ENCODE measurements at places on chromosomes 2 and 18.

DNA sequence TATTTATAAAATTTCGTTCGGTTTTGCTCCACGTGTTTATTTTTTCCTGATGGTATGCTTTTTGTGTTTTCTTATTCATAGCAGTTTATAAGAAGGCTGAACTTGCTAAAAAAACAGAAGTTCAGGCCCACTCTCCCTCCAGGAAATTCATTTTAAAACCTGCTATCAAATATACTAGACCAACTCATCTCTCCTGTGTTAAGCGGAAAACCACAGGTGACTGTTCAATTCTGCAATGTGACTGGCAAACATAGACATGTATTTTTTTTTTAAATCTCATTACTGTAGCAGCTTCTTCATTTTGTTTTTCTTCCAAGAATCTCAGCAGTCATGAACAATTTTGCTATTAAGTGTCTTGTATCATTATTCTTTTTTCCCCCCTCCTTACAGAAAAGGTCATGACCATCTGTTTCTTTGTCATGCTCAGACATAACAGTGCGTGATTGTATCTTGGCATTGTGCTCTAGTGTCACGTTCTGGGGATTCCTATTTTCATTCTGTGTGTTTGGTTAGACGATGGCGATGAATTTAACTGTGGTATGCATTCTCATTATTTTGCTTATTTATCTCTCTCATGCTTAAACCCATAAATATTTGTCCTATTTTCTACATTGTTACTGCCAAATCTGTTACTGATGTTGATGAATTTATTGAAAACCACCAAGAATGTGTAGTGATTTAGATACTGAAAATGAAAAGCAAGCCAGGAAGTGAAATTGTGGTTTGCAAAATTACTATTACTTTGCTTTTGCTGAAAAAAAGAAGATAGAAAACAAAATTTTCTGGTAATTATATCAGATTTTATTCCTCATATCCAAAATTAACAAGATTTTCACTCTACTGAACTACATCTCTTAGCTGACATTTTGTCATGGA is 74.6 kb upstream of the UNC80 start:
- no peak for DNase-seq

DNA sequence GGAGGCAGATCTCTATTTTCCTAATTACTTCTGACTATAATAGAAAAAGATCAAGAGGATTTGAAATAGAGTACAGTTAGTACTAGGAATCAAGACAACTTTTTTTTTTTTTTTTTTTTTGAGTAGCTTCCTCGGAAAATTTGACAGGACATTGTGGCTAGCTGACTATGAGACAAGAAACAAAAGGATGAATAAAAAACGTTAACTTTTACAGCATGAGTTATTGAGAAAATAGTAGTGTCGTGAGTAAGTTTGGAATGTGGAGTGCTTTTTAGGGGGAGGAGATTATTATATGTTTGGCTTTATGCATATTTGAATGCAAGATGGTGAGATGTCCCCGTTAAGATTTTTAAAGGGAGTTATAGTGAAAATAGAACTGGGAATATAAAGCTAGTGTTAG is 27.7 kb upstream of the CPS1 start:
- no peak for DNase-seq

GRCh38 chr2:57809230-57809629 is 237.4 kb upstream of the VRK2 start:
- DNase-seq, result no peak

GRCh38 chr2:111984213-111984604 is 70.9 kb upstream of the TMEM87B start:
- no peak for DNase-seq

- peak; percentile 34 for DNase-seq
Measured at GRCh38 chr18:31977270-31977872, 34.4 kb upstream of the TRAPPC8 start.

- no peak for DNase-seq
Measured at GRCh38 chr2:63012541-63012940, 38.1 kb upstream of the OTX1 start.

DNA sequence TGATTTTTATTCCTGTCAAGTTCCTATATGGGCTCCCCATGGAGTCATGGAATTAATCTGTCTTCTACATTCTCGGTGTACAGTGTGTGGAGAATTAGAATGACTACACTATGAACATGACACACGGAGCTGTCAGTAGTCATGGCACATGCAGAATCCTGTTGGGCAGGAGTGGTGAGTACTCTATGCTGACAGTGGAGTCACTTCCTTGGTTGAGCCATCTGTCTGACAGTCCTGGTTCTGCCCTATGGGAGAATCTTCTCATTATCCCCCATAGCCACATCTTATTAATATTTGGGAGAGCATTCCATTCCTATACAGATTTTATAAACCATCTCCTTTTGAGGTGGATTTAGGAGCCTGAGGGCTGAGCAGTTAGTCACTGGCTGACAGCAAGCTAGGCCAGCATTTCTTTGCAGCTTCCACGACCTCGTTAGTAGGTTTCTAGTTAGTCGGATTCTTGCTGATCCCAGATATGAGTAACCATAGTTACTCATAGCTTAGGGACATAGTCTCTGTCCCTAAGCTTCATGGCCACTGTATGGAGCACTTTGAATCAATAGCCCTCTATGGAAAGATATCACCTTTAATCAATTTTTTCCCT is 90.6 kb downstream of the MDH1 start:
- no peak for DNase-seq

DNA sequence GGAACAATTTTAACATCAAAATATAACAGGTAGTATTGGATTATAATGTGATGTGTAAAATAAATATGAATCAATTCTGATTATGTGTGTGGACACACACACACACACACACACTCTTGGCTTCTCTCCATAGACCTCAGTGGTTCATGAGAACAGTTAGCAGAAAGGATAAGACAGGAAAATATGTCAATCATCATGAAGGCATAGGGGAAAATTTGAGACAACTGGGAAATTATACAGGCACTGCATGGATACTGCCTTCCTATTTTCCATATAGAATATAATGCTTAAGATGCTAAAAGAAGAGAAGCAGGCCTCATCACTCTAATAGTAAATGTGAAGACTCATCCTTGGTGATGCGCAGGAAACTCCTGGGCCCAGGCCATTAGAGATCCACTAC is 884.5 kb downstream of the SUCLG1 start:
- no peak for DNase-seq

- DNase-seq, result no peak
Measured at GRCh38 chr2:203237346-203238238, 1.2 kb upstream of the CYP20A1 start.

DNA sequence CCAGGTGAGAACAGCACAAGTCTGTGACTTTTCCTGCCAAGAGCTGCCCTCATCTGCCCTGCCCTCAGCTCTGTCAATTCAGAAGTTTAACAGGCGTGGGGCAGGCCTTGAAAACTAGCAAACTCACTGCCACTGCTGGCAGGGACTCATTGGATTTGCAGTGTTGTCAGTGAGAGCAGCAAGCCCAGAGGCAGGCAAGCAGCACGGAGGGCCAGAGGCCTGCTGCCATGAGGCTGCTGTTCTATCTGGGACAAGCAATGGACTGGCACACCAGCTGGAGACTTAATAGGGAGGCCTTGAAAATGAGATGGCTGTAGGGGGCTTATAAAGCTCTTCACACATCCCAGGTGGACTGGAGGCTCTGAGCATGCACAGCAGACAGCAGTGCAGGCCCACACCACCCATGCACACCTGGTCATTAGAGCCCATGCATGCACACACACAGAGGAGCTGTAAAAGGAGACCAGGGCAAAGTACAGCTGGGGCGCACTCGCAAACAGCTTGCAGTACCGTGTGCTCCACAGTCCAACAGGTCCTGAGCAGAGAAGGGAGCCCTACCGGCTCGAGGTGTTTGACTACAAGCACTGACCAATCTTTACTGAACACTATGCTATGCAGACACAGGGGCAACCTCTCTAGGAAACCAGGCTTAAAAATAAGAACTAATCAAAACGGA is 28.7 kb downstream of the MGAT4A start:
- DNase-seq, result no peak

DNA sequence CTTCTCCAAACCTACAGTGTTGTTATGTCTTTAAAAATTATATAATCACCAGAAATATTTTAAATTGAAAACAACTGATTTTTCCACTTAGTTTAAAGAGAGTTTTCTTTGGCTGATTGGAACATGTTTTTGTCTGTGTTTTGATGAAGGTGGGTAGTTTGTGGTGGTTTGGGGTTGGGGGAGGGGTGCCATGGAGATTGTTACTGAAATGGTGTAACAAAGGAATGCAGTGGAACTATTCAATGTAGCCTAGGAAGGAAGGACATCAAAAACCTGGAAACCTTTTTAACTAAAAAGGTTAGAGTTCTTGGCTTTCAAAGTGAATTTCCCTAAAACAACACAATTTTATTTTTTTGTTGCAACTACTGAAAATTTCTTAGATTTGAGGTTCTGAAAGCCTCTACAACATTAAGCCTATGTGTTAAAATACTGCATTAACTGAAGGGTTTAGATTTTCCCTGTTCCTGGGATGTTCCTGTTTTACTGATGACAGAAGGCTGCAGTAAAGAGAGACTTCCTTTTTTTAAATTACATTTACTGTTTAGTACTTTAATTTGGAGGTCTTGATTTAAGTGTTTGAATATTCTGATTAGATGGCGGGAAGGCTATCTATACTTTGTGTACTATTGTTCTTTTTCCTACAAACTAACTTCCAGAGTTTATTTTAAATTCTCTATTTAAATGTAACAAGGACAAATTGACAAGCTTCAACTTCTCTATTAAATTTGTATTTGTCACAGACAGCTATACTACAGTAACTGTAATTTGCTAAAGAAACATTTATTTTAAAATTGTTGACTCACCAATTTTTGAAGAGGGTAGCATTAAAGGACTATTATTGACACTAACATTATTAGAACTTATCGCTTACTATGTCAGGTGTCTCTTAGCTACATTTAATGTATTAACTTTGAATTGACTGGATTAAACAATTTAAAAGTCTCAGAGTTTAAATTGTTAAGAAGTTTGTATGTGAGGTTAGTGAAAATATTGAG is 87.7 kb downstream of the LIMS1 start:
- DNase-seq, result no peak

GRCh38 chr18:65606551-65607130 is 144.2 kb upstream of the CDH7 start:
- DNase-seq, result no peak

DNA sequence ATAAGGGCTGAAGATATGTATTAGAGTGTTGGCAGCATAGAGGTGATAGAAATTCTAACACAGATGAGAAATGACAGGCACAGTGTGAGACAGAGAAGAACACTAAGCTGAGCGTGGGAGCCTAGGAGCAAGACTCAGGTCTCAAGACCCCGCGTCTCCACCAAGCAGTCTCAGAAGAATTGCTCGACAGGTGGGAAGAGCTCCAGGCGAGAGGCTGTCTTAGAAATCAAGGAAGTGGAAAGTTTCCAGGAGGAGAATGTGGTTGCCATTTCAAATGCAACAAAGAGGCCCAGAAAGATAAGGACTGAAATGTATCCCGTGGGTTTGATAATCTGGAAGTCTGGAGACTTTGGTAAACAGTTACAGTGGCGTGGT is 31.5 kb upstream of the CAB39 start:
- no peak for DNase-seq

DNA sequence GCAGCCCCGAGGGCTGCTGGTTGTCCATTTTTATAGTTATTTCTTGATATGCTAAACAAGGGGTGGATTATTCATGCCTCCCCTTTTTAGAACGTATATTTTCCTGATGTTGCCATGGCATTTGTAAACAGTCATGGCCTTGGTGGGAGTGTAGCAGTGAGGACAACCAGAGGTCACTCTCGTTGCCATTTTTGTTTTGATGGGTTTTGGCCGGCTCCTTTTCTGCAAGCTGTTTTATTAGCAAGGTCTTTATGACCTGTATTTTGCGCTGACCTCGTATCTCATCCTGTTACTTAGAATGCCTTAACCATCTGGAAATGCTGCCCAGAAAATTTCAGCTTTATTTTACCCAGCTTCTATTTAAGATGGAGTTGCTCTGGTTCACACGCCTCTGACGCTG is 825.8 kb upstream of the CDH2 start:
- no peak for DNase-seq

DNA sequence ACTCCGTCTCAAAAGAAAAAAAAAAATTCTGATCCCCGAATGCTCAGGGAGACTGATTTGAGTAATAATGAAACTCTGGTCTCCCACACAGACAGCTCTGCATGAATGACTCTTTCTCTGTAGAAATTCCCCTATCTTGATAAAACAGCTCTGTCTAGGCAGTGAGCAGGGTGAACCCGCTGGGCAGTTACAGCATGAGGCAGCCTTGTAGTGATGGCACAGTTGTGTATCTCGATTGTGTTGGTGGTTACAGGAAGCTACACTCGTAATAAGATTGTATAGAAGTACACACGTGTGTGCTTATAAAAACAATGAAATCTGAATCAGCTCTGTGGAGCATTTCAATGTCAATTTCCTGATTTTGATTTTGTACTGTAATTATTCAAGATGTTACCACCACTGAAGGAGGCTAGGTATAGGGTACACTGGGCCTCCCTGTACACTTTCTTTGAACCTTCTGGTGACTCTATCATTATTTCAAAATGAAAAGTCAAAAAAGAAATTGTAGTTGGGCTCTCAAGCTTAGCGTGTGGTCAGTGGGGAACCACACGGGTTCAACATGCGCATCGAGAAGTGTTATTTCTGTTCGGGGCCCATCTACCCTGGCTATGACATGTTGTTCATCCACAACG is 34.9 kb upstream of the ATP8B1 start:
- peak; percentile 64 for DNase-seq

GRCh38 chr2:124027182-124027581 is 2.1 kb downstream of the CNTNAP5 start:
- no peak for DNase-seq

DNA sequence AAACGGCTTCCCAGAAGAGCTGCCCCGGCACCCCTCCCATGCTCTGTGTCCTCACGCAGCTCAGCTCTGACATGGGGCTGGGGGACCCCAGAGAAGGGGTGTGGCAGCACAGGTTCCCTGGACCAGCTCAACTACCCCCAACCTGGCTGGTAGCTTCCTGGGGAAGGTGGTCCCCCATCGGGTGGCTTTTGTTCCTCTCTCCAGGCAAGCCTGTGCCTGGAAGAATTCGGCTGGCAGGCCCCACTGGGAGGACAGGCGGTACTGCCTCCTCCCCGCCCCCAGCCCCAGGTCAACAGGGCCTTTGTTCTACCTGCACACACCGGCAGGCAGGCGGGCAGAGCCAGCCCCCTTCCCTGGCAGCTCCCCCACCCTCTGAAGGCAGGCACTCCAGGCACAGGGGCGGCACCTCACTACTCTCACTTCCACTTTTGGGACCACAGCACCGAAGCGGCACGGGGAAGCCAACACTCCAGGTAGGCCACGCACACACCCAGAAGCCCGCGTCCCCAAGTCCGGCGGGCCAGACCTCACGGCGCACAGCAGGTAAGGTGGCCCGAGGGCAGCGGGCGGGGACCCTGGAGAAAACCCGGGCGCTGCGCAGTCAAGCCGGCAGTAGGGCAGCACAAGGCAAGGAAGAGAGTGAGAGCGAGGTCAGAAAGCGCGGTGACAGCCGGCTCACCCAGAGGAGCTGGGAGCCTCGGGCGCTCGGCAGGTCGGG is 1.3 kb downstream of the HS6ST1 start:
- peak; percentile 51 for DNase-seq

DNA sequence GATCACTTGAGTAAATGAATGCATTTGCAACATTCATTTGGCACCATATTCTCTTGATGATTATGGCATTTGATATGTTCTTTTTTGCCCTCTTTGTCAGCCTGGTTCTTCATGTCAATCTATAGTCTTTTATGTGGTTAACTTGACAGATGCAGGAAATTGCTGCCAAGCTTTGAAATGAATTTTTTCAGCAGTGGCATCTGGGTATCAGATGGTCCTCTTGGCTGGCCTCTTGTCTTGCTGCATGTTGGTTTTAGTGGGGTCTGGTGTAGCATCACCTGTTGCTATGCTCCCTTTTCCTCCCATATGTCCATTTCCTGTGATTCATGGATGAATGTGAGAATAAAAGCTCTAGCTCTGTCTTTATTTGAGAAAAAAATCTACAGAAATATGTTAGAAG is 119.9 kb downstream of the DPP4 start:
- no peak for DNase-seq
